ENCODE measurements at places on chromosomes 3 and 15.

DNA sequence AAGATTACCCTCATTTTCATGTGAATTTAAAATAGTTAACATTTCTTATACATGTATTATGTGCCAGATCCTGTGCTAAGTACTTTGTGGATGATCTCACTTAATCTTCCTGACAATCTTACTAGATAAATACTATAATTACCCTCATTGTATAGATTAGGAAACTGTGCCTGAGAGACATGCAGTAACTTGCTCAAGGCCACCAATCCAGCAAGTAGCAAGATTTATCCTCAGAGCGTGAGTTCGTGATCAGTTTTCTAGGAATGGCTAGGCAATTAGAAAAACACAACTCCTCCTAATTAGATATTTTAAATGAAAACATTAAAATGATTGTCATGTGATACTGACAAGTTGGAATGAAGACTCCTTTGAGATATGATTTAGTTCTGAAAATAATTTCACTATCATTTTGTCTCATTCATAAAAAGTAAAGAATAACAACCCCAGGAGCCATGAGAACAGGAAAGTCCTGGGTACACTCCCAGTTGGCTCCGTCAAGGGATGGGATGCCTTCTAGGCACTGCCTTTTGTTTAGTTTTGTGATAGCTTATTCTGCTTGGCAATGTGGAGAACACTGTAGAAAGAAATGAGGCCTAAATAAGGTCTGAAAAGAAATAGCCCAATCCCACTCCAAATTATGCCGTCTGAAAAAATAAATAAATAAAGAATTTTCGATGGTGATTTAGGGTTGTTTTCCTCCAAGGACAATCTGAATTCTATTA is 61.3 kb downstream of the FBN1 start:
- no peak for DNase-seq

GRCh38 chr3:52521881-52522650 is 11.6 kb downstream of the NT5DC2 start:
- DNase-seq, result no peak

DNA sequence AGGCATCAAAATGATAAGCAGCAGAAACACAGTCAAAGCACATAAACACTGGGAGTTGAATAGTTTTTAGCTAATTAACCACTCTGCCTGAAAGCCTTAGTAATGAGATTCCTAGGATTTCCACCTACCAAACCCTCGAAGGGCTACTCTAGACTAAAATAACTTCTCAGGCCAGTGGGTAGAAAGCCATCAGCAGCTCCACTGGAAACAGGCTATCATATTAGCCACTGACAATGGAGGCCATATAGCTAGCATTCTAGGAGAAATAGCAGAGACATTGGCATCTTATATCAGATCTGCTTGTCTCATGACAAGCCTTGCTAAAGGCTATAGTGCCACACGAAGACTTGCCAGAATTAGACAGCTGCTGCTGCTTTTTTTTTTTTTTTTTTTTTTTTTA is 4.5 kb upstream of the CAPN3 start:
- DNase-seq, result no peak

DNA sequence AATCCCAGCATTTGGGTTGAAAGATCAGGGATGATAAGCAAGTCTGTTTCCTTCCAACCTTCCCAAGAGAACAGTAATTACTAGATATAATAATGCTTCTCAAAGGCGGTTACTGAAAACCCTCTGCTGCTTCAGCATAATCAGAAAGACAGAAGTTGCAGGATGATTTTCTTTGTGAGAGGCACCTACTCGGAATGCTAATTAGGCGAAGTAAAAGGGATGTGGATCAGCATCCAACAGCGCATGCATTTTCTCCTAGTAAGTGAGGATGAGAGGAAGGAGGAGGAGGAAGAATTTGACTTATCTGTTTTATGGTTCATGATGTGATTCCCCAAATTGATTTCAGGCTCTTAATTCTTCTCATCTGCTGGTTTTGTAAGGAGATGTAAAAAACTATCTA is 118.0 kb downstream of the CACNA2D3 start:
- DNase-seq, result no peak

DNA sequence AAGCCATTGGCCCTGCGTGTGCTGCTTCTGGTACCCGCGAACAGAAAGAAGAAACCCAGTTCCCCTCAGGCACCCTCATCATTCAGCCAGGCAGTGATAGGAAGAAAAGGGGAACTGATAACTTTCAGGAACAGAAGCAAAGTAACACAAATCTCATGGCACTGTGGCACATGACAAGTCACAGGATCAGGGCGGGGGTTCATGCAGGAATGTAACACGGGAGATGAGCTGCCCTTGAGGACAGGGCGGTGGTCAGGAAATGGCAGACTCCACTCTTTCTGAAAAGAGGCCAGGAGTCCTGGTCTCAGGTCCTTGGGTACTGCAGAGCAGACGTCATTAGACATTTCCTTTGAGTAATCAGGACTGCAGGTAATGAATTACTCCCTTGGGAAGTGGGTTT is 95.5 kb downstream of the CCNL1 start:
- no peak for DNase-seq

- DNase-seq, result no peak
Observed at GRCh38 chr15:96538491-96538890, 208.0 kb downstream of the NR2F2 start.

- DNase-seq, result no peak
Observed at GRCh38 chr3:50268276-50268675, 671 bp upstream of the SEMA3B start.

DNA sequence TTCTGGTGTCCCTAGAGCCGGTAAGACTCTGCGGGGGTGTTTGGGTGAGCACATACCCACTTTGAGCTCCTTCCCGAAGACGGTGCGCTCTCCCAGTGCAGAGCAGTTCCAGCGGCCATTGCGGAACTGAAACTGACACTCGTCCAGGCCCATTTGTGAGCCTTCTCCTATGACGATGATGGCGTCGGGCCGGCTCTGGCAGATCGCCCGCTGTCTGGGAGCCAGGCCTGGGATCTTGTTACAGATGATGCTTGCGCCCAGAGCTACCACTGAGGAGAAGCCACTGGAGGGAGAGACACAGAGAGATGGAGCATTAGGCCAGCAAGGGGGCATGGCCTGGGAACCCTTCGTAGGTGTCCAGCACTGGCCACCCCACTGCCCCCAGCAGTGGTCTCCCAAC is 5.0 kb downstream of the WNT7A start:
- no peak for DNase-seq

DNA sequence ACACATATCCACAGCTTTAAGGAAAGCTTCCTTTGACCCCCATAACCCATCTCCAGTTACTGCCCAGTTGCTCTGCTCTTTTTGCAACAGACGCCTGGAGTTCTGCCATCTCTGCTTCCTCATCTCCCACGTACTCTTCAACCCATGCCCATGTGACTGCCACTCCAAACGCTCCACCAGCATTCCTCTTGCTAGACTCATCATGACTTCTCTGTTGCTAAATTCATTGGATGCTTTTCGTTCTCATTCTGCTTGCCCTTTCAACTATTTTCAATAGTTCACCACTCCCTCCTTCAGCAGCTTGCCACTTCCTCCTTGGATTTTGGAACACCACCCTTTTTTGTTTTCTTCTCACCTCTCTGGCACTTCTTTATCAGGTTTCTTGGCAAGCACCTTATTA is 2.7 kb upstream of the KNSTRN start:
- DNase-seq, result peak; percentile 99

DNA sequence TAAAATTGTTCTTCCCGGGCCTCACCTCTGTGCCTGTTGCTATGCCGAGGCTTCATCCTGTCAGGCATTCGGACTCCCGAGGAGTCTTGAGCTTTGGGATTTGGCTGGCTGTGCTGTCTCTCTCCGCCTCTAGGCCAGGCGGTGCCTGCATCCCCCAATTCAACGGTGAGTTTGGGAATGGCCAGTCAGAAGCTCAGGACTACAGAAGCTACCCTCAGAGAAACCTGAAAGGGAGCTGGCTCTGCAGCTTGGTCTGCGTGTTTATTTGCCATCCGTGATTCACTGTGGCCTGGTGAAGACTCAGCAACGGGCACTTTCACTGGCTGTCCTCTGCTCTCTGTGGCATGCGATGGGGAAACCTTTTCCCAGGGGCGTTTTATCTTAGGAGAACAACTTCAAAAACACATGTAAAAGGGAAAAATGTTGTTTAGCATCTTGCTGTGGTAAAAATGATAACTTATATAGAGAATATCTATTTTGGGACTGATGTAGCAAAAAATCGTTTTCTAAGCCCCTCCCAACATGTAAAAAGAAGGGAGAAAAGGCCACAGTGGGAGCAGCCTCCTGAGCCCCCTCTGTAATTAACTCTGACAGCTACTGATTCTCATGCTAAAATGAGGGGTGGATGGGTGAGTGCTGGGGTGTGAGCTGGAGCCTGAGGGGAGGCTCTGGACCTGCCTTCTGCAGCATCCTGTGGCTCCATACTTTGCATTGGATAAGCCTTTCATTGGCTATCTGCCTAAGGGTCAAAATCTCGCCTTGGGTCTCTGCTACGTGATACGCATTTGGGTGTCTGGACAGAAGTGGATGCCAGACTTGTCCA is 103.4 kb upstream of the KLHL25 start:
- DNase-seq, result no peak

- no peak for DNase-seq
Observed at GRCh38 chr3:14431452-14431916, 29.1 kb downstream of the SLC6A6 start.

GRCh38 chr3:138157743-138158142 is 17.0 kb downstream of the DBR1 start:
- DNase-seq, result no peak

DNA sequence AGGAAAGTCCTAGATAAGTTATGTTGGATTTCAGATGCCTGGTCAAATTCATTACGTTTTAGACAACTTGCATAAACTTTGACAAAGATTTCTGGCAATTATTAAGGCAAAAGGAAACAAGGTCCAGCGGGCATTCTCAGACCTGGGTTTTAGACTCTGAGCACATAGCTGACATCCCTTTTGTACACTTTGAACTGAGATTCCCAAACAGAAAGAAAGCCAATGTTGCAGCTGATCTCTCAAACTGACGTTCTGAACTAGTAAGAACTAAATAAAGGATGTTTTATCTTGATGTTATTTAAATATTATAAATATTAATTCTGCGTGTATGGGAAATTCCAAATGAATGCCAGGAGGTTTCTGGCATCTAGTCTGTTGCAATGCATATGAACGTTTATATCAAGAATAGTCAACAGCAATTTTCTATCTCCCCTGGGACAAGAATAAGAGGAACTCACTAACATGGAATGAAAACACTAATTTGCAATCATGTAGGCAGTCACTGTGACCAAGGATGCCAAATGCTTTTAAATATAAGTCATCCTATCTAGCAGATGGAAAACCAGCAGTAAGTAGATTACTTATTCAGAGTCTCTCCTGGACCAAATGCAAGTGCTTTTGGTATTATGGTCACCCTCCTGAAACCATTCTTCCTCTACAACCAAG is 202.1 kb downstream of the GREM1 start:
- peak; percentile 93 for DNase-seq

GRCh38 chr3:185552358-185552877 is at the start of gene LIPH:
Gene LIPH (minus strand): TSS chr3:185552588. CDS start chr3:185552471, 117 bp downstream.
- DNase-seq, result peak; percentile 39

GRCh38 chr3:129699199-129699598 is 92.7 kb upstream of the PLXND1 start:
- no peak for DNase-seq

DNA sequence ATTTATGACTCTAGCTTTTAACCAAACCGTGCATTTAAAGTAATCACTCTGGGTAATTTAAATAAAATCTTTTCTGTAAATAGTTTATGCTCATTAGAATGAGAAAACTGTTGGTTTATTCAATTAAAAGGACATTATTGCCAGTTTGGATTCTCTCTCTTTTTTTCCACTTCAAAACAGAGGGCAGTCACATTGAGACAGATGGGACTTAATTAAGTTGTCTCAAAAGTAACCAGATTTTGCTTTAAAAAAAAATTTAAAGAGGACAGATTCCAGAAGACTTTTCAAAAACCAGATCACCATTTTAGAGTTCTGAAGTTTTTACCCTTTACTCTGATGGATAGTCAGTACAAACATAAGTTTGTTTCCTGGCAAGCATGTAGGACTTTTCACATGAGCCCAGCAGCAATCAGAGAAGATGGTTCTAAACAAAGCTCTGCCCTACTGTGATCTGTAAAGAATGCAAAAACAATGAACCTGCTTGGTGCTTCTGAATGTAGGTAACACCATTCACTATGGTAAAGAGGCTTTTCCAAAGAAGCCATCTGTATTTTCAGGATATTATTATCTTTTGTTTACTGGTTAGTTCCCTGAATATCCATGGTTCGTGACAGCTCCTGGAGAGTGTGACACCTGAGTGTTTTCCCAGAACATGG is 136.2 kb downstream of the LRTM1 start:
- DNase-seq, result no peak

DNA sequence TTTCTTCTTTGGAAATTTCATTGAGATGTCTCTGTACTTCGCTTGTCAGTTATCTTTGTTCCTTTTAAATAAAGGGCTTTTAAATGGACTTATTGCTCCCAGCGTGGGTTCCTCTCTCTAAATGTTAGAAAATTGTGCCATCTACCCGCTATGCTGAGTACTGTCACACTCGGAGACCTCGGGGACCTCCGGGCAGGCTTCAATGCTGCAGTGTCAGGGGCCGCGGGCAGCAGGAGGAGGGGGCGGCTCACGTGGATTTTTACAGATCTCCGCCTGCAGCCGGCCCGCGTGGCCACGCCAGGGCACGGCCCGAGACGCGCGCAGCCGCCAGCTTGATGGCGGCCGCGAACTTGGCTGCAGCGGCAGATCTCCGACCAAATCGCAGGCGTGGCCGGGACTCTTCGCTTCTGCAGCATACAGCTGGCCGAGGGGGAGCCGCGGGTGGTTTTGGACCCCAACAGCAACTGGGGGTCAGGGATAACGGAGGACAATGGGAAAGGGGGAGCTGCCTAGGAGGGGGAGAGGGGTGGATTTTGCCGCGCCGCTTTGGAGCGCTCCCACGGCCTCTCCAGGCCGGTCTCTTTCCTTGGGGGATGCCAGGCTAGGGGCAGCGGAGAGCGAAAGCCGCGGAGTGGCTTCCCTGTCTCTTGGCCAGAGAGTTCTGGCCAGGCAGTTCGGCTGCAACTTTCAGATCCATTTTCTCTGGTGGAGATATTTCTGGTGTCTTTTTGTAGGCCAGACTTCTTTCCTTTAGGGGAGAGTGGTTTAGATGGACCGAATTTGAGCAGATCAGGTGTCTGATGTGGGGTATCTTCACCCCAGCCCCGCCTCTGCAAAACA is 15.3 kb downstream of the NR2F2 start:
- DNase-seq, result peak; percentile 94

GRCh38 chr15:61171209-61171608 is 57.9 kb downstream of the RORA start:
- no peak for DNase-seq

DNA sequence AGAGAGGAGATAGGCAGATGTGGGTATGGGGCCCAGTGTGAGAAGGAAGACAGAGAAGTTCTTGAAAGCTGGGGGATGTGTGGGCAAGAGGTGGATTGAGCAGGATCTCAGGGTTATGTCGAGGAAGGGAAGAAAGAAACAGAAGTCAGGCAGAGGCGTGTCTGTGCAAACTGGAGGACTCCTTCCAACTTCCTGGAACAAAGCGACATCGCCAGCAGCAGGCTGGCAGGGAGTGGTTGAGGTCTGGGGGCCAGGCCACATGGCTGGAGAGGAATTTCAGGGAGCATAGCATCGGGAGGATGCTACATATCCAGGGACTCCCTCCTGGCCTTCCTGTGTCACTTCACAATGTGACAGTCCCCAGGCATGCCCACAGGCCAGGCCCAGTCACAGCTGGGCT is 42.9 kb upstream of the MYZAP start:
- no peak for DNase-seq
